Activated B cell treated with CpG ODN at 0.5 μM for 24 hours (primary cell): ENCODE measurements at places on chromosomes 12 and 14. TPM values are rescaled to one million over a fixed set of nuclear protein-coding genes. Genes with fewer than 3 reads are reported as not detected.

GRCh38 chr12:115380546-115381120 is 696.7 kb upstream of the TBX3 start:
- DNase-seq: no peak
- no peaks in the 10 kb centered on the region for H3K36me3 ChIP-seq
- no peaks in the 10 kb centered on the region for H3K27me3 ChIP-seq
- no peak overlapping the region for H3K27ac ChIP-seq
- no peak overlapping the region for H3K4me3 ChIP-seq
- no peaks in the 10 kb centered on the region for H3K4me1 ChIP-seq

- H3K4me3 ChIP-seq: no peak overlapping the region
- no peaks in the 10 kb centered on the region for H3K27me3 ChIP-seq
- H3K36me3 ChIP-seq: no peaks in the 10 kb centered on the region
- H3K4me1 ChIP-seq: peaks cover 9% of the 10 kb centered on the region
- no peak for DNase-seq
Observed at GRCh38 chr12:131087991-131088700, 134.4 kb downstream of the ADGRD1 start.

GRCh38 chr14:90985601-90986242 is 74.7 kb downstream of the RPS6KA5 start:
- peaks cover 13% of the 10 kb centered on the region for H3K36me3 ChIP-seq
- peaks cover 19% of the 10 kb centered on the region for H3K4me1 ChIP-seq
- no peak overlapping the region for H3K27ac ChIP-seq
- no peak overlapping the region for H3K4me3 ChIP-seq

KRT4 gene
- total RNA-seq: not detected in 2 replicates
